ENCODE measurements at places on chromosomes 13 and 19. TPM values are rescaled to one million over a fixed set of nuclear protein-coding genes. Genes with fewer than 3 reads are reported as not detected.

DNA sequence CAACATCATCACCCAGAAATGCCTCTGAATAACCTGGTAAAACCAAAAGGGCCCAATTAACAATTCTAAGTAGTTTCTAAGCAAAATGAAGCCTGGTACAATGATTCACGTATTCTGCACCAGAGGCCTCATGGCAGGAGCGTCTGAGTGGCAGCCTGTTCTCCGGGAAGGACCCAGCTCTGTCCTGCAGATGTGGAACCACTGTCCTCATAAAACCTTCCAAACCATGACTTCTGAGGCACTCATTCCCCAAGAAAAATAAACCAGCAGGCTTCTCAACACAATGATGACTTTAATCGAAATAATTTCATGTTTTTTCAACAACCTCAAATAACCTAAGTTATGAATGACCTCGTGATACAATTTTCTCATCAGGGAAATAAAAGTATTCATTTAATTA lies 89.9 kb downstream of the STK24 start:
- H3K4me1 ChIP-seq = peaks cover 66% of the 10 kb centered on the region
- no peak overlapping the region for H3K4me3 ChIP-seq
- H3K27me3 ChIP-seq = no peaks in the 10 kb centered on the region
- no peak overlapping the region for H3K27ac ChIP-seq
- peaks cover 8% of the 10 kb centered on the region for H3K36me3 ChIP-seq
- DNase-seq = no peak

DNA sequence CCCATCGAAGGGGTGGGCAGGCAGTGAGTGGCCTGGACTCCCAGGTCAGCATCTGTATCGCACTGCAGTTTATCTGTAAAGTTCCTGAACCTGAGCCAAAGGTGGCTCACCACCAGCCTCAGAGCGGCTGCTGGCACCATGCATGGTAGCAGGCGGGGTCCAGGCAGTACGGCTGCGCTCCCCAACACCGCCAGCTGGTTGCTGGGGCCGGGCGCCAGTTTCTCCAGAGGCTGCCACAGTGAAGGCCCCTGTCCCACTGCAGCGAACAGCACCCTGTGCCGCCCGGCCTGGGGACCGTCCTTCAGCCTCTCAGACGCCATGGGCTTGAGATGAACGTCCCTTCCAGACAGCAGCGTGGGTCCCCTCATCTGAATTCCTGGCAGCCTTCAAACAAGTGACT lies 109.8 kb downstream of the KDM4B start:
- H3K36me3 ChIP-seq = peaks cover 15% of the 10 kb centered on the region
- H3K27me3 ChIP-seq = no peaks in the 10 kb centered on the region
- H3K4me1 ChIP-seq = no peaks in the 10 kb centered on the region
- no peak overlapping the region for H3K27ac ChIP-seq
- no peak overlapping the region for H3K4me3 ChIP-seq

DNA sequence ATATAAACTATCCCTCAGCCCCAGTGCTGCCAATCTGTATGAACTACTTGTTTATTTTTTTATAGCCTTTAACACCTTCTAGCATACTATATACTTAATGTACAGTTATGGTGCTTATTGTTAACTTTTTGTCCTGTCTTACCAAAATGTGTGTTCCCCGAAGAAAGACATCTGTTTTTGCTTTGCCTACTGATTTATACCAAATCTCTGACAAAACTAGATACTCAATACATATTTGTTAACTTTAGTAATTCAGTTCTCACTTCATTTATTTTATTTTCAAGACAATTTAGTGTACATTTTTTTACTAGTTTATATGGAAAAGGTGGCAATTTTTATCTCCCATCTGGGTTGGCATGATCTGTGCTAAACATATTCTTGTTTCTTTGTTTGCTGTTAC lies 824.3 kb upstream of the ATXN8OS start:
- no peaks in the 10 kb centered on the region for H3K4me1 ChIP-seq
- H3K27me3 ChIP-seq = no peaks in the 10 kb centered on the region
- no peaks in the 10 kb centered on the region for H3K36me3 ChIP-seq
- no peak for DNase-seq
- no peak overlapping the region for H3K27ac ChIP-seq
- no peak overlapping the region for H3K4me3 ChIP-seq

GRCh38 chr13:20351281-20352022 lies 119.3 kb upstream of the GJB6 start:
- no peaks in the 10 kb centered on the region for H3K36me3 ChIP-seq
- H3K27ac ChIP-seq = no peak overlapping the region
- peaks cover 5% of the 10 kb centered on the region for H3K4me1 ChIP-seq
- DNase-seq = no peak

GRCh38 chr19:5900976-5901375 lies 2.6 kb downstream of the NDUFA11 start:
- DNase-seq = no peak
- peak overlapping the region; percentile 21 for H3K4me3 ChIP-seq
- H3K27me3 ChIP-seq = no peaks in the 10 kb centered on the region
- peaks cover 9% of the 10 kb centered on the region for H3K36me3 ChIP-seq
- peaks cover 14% of the 10 kb centered on the region for H3K4me1 ChIP-seq
- peak overlapping the region; percentile 40 for H3K27ac ChIP-seq

GRCh38 chr19:982567-983170 lies 1.5 kb upstream of the WDR18 start:
- peak; percentile 74 for DNase-seq
- no peak overlapping the region for H3K27ac ChIP-seq
- H3K4me1 ChIP-seq = no peaks in the 10 kb centered on the region

- no peaks in the 10 kb centered on the region for H3K36me3 ChIP-seq
- no peaks in the 10 kb centered on the region for H3K4me1 ChIP-seq
- no peak overlapping the region for H3K27ac ChIP-seq
- no peak for DNase-seq
- H3K27me3 ChIP-seq = no peaks in the 10 kb centered on the region
Measured at GRCh38 chr13:70729369-70729768, 621.1 kb upstream of the KLHL1 start.

DNA sequence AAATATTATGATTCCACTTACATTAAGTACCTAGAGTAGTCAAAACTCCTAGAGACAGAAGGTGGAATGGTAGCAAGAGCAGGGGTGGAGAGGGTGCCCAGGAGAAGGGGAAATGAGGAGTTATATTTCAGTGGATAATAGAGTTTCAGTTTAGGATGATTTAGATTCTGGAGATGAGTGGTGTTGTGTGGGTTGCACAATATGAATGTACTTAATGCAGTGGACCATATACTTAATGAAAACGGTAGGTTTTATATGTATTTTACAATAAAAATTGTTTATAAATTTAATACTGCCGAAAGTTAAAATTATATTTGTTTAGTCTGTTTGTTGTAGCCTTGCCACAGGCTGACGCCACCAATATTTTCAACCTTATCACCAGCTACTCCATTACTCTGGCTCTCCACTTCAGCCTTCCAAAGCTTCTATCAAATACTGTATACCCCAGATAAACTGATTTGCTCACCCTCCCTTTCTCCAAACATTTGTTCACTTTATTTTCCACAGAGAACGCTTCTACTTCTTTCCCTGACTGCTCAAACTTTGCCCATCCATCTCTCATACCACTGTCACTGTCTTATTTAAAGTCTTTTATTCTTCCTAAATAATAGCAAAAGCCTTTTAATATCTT lies 1.4 kb upstream of the RBM26 start:
- peak overlapping the region; percentile 92 for H3K4me3 ChIP-seq
- H3K36me3 ChIP-seq = peaks cover 10% of the 10 kb centered on the region
- peaks cover 24% of the 10 kb centered on the region for H3K4me1 ChIP-seq

DNA sequence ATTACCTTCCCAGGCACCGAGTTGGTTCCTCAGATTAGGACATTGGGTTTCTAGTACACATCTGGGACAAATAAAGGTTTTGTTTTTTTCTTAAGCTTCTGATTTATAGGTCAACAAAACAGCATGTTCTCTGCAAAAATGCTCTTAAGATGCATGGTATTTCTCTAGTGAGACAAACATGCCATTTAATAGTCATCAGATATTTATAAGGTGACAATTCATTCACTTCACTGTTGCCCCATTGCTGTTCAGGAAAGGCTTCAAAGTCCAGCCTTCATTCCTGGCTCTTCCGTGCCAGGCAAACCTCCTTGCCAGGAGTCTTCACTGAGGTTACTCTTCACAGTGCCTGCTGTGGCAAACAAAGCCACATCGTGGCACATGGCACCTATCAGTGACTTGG lies 156.3 kb upstream of the FNDC3A start:
- no peak for DNase-seq
- H3K4me1 ChIP-seq = peaks cover 13% of the 10 kb centered on the region
- H3K36me3 ChIP-seq = no peaks in the 10 kb centered on the region
- H3K4me3 ChIP-seq = no peak overlapping the region
- H3K27ac ChIP-seq = no peak overlapping the region

GRCh38 chr19:14165990-14166830 lies 29.8 kb upstream of the ASF1B start:
- DNase-seq = no peak
- no peaks in the 10 kb centered on the region for H3K27me3 ChIP-seq

DNA sequence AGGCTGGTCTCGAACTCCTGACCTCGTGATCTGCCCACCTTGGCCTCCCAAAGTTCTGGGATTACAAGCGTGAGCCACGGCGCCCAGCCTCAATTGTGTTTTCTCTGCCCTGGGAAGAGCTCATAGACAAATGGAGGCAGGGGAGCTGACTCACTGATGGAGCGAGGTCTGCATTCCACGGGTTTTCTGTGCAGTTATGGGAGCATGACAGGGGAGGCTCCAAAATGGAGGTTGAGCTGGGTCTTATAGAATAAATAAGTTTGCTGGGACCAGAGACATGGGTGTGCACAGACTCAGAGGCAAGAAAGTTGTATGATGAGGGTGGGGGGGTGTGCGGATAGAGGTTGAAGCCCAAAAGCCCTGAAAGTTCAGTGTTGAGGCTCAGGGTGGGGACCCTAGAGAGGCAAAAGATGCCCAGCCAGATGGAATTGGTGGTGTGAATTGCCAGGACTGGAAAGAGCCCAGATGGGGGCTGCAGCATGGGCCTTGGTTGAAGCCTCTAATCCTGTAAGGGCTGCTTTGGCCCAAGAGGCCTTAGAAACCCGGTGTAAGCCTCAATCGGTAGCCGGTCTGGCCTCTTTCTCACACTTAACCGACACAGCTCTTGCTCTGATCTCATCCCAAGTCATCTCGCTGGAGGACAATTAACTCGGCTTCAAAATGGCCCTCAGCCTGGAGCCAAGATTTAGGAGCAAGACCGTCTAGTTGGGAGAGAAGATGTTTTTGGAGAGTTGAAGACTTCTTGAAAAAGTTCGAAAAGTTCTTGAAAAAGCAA lies 1.9 kb downstream of the TPM4 start:
- peak overlapping the region; percentile 98 for H3K27ac ChIP-seq
- peaks cover 45% of the 10 kb centered on the region for H3K36me3 ChIP-seq
- H3K4me1 ChIP-seq = peaks cover 75% of the 10 kb centered on the region
- no peaks in the 10 kb centered on the region for H3K27me3 ChIP-seq

DNA sequence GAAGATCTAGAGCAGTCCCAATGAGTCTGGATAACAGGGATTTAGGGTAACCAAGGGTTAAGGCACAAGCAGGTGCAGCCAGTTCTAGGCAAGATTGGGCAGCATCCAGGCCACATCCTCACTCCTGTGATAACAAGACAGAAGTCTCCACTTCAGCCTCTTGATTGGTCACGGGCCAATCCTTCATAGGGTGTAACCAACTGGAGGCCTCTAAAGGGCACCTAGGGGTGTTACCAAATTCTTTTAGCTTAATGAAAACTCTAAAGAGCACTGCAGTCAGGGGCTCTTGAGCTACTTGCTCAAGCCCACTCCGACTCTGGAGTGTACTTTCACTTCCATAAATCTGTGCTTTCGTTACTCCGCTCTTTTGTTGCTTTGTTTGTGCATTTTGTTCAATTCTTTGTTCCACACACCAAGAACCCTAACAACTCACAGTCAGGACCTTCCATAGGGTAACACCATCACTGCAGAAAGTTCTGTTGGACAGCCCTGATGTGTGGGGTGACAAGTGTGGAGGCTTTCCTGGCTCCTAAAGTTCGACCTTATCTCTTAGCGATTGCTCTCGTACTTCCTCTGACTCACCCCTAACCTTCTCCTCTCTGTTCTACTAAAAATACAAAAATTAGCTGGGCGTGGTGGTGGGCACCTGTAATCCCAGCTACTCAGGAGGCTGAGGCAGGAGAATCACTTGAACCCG lies 36.1 kb downstream of the ZSWIM9 start:
- H3K27ac ChIP-seq = no peak overlapping the region
- H3K4me1 ChIP-seq = peaks cover 13% of the 10 kb centered on the region
- H3K27me3 ChIP-seq = no peaks in the 10 kb centered on the region
- no peak for DNase-seq
- no peak overlapping the region for H3K4me3 ChIP-seq

GRCh38 chr13:92221916-92222315 lies 823.5 kb downstream of the GPC5 start:
- DNase-seq = no peak
- no peak overlapping the region for H3K27ac ChIP-seq
- H3K4me3 ChIP-seq = no peak overlapping the region
- H3K4me1 ChIP-seq = no peaks in the 10 kb centered on the region
- no peaks in the 10 kb centered on the region for H3K36me3 ChIP-seq

DNA sequence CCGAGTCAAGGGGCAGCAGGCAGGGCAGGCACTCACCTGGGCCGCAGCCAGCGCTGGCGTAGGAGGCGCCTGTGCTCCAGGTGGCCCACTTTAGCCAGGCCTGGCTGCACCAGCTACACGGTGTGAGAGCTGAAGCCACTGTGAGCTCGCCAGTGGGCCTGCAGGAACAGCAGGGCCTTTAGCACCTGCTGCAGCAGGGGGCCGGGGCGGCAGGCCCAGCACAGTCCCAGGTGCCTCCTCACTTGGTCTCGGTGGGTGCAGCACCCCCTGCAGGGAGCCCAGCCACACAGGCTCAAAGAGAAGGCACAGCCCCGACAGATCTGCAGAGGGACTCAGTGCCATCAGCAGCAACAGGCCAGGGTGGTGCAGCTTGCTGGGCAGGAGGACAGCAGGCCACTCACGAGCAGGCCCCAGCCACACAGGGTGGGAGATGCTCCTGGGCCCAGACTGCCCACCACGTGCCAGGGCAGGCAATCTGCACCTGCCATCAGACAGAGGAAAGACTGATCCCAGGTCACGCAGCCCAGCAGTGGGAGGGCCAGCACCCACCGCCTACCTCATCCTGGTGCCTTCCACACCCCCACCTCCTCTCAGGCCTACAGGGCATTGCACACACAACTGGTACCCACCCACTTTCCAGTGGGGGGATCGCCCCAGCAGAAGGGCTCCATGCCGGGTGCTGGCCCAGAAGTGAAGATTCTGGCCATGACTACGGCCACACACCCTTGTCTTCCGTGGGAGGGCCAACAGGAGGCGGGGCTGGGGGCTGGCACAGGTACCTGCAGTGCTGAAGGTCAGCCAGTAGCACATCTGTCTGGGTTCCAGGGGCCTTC lies 15.8 kb downstream of the ARHGAP33 start:
- H3K27me3 ChIP-seq = peaks cover 7% of the 10 kb centered on the region
- H3K4me3 ChIP-seq = no peak overlapping the region
- H3K27ac ChIP-seq = no peak overlapping the region
- no peaks in the 10 kb centered on the region for H3K4me1 ChIP-seq
- DNase-seq = no peak

Gene GAPDHS
- total RNA-seq = not detected

Gene PTGER1
- total RNA-seq = 0.44 TPM

Gene KIR2DL3
- total RNA-seq = not detected

Gene FAAP24
- 10.7 TPM for total RNA-seq
